ENCODE measurements at places on chromosomes 12 and 14. TPM values are rescaled to one million over a fixed set of nuclear protein-coding genes. Genes with fewer than 3 reads are reported as not detected.

The ACRBP gene
- total RNA-seq, result not detected

The SPTB gene
- 1.5 TPM for total RNA-seq

The WSCD2 gene
- not detected for total RNA-seq

The ALG10B gene
- 3.7 TPM for total RNA-seq

The PROX2 gene
- not detected for total RNA-seq

The STAC3 gene
- total RNA-seq, result 0.36 TPM

The IGFBP6 gene
- 242 TPM for total RNA-seq

The HOXC13 gene
- 21.8 TPM for total RNA-seq

The KCNH3 gene
- 2.1 TPM for total RNA-seq

The PRR4 gene
- 1.6 TPM for total RNA-seq

The GLI1 gene
- total RNA-seq, result 5.6 TPM

The SP1 gene
- 25.1 TPM for total RNA-seq

Data from A549 treated with Hydrocortisone at 1 μM for 4 hours (cell line).